AG10803 (cell line): ENCODE measurements at places on chromosomes 16 and 17.

DNA sequence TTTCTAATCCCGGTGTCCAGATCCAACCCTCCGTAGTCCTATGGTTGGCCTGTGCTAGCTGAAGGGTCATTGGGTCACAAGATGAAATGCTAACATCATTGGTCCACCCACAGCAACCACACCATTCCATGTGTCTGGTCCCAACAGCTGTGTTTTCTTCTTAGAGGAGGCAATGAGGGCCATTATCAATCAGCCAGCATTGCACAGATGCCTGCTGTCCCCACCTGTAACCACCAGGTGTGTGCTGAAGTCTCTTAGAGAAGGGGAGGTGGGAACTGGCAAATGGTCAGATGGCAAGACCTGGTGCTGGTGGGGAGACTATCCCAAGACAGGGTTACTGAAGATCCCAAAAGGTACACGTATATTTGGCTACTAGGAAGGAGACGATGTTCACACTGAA lies 37.4 kb downstream of the HIC1 start:
- DNase-seq, result no peak

DNA sequence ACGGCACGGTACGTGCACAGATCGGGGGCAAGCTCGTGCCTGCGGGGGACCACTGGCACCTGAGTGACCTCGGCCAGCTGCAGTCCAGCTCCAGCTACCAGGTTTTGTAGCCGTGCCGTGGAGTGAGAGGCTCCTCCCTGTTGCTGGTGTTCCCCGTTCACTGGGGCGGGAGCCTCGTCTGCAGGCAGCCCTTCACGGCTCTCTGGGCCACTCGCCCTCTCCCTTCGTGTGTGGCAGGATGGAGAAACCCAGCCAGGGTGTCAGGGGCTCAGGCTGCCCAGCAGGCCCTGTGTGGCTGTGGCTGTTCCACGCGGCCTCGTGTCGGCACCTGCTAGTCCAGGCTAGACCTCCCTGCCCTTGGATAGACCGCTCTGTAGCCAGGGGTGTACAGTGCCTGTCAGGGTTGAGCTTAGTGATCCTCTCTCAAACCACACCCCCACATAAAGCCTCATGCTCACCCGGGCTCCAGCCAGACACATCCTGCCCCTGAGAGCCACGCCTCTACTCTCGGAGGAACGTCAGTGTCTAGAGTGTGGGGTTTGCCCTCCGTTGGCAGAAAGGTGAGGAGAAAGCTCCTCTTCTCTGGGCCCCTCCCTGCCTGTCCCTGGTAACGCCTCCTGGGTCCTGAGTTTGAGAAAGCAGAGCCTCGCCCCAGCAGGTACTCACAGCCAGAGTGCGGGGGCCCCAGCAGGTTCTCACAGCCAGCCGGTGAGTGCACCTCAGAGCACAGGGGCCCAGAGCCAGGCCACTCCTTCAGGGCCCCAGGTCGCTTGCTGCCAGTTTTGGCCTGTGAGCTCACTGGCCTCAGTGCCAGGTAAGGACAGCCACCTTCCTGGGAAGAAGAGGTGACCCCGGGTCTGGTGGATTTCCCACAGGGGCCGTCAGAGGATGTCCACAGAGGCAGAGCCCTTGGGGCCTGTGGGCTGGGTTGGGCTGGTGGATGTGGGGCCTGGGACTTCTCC lies 27.7 kb downstream of the NME3 start:
- DNase-seq, result no peak

DNA sequence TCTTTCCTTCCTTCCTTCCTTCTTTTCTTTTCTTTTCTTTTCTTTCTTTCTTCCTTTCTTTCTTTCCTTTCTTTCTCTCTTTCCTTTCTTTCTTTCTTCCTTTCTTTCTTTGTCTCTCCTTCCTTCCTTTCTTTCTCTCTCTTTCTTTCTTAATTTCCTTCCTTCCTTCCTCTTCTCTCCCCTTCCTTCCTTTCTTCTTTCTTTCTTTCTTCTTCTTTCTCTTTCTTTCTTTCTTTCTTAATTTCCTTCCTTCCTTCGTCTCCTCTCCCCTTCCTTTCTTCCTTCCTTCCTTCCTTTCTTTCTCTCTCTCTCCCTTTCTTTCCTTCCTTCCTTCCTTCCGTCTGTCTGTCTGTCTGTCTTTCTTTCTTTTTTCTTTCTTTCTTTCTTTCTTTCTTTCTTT lies 1446.5 kb upstream of the GOT2 start:
- DNase-seq, result no peak

DNA sequence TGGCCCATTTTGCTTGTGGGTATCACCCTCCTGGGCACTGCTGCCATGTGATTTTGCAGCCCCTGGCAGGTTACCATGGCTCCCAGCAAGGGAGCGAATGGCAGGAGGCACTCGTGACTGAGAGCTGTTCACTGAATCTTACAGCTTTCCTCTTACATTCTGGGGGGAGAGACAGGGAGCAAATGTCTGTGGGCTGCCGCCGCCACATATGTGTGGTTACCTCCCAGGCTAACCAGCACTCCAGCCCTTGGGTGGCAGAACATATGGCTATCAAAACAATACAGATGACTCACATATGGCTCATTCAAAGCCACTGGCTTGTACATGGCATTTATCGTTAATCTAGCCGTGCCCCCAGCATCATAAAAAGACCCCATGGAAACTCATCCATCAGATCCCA lies 19.8 kb downstream of the GTF3C1 start:
- DNase-seq, result peak; percentile 68

- DNase-seq, result no peak
These were observed 1.2 kb downstream of the JUP start for GRCh38 chr17:41785091-41785858.

- DNase-seq, result no peak
These were observed 75.4 kb downstream of the LITAF start for GRCh38 chr16:11511328-11511727.

DNA sequence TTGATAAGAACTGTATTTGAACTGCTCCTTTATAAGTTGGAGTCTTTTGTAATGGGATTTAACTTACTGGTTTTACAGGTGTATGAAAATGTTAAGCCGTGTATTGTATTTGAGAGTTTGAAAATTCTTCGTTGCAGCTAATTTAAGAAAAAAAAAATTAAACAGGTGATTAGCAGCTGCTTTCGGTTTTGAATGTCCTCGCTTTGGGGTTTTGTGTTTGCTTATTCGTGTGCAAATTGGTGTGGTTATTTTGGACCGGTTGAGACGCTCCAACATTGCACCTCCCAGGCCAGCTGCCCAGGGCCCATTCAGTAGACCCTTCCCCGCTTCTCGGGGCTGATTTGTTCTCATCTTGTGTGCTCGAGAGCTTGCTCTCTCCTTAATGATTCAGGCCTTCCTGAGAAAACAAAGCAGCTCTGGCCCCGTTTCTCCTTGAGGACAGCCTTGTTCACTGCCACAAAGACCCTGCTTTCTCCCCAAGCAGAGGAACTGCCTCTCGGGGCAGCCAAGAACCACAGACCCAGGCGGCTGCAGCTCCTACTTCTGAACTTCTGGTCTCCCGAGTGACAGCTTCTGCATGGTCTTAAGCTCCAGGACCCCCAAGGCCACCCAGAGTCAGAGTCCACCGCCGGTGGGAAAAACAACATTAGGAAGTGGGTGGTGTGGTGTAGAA lies 100.5 kb downstream of the MSI2 start:
- no peak for DNase-seq

DNA sequence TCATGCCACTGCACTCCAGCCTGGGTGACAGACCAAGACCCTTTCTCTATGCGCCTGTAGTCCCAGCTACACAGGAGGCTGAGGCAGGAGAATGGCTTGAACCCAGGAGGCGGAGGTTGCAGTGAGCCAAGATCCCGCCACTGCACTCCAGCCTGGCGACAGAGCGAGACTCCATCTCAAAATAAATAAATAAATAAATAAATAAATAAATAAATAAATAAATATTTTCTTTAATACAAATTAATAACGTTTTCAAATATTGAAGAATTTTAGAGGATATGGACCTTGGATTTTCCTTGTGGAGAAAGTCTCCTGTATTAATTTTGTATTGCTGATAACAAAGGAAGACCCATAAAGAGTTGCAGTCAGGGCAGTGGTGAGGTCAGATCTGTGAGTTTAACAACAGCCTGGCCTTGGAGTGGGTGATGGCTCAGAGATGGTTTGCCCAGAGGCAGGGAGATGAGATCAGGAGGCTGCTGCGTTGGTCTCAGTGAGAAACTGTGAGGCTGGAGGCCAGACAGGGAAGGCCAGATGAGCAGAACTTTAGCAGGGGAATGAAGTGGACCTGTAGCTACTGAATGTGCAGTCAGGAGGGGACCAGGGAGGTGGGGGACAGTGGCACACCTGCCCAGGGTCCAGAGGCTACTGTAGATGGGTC lies 4.4 kb upstream of the ASGR1 start:
- DNase-seq, result no peak

DNA sequence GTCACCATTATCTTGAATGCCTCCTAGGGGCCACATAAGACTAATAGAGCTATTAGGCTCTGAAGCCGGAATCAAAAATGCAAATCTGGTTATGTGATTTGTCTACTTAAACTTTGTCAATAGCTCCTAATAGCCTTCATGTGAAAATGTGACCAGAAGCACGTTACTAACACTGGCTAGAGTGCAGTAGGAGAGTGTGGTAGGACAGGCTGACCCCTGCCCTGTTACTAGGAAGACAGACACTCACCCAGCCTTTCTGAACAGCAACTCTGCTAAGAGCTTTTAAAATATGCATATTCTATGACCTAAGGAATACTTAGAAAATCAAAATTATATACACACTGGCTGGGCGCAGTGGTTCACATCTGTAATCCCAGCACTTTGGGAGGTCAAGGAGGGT lies 26.3 kb downstream of the CENPV start:
- DNase-seq, result no peak

- DNase-seq, result no peak
These were observed 57.2 kb upstream of the ALOX12 start for GRCh38 chr17:6938637-6939036.

- DNase-seq, result peak; percentile 24
These were observed 23.4 kb downstream of the LPCAT2 start for GRCh38 chr16:55532227-55532626.

GRCh38 chr17:37286430-37286829 lies 89.4 kb upstream of the C17orf78 start:
- no peak for DNase-seq

DNA sequence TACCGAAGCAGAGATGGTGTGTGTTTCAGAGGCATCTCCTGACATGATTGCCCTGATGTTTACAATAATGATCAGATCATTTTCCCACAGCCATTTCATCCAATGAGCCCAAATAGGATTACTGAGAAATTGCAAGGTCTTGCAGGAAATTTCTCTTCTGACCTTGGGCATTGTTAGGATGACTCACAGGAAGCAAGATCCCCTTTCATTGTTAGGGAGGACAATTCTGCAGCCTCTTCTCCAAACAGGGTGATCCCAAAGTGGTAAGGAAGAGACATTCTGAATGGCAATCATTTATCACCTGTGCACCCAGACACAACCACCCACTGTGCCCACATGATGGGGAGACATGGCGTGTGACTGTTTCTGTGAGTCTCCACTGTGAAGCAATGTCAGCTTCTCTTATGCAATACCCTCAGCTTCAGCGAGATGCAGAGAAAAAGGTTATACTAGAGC lies 306.7 kb upstream of the XYLT1 start:
- peak; percentile 75 for DNase-seq

DNA sequence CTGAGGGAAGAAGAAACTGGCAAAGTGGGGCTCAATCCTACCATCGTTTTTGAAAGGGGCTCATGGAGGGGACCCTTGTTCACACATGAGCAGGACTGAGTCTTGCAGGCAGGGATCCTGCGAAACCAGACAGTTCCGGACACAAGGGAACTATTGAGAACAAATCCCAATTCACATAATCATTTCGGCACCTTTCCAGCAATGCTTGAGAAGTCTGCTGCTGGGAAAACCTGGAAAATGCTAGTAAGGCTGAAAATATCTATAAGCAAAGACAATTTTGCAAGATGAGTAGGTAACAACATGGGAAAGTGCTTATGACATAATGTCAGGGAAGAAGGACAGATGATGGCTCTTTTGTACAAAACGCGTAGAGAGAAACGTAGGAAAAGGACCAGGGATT lies 52.1 kb upstream of the BPTF start:
- DNase-seq, result no peak

- no peak for DNase-seq
These were observed 56.7 kb downstream of the GRB7 start for GRCh38 chr17:39794249-39794970.

- DNase-seq, result no peak
These were observed 15.7 kb downstream of the HYDIN start for GRCh38 chr16:71214746-71215381.

DNA sequence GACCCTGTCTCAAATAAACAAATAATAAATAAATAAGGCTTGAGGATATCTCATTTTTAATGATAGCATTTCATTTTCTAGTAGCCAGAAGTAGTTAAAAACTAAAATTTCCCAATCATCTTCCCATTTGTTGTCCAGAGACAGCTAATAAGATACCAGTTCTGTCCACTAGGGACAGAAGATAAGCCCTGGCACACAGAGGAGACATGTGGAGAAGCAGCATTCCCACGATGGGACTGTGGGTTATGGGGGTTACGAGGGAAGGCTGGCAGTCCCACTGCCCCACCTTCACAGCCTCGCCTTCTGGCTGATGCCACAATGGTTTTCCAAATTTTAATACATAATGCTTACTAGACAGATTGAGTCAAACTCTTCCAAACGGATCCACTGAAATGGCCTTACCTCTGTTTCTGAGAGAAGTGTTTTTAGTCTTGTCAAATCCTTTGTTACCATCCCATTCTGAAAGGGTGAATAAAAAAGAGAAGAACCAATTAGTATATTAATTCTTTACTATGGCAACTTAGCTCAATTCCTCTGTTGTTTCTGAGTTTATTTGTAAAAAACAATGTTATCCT lies 44.2 kb downstream of the HELZ start:
- DNase-seq, result no peak

DNA sequence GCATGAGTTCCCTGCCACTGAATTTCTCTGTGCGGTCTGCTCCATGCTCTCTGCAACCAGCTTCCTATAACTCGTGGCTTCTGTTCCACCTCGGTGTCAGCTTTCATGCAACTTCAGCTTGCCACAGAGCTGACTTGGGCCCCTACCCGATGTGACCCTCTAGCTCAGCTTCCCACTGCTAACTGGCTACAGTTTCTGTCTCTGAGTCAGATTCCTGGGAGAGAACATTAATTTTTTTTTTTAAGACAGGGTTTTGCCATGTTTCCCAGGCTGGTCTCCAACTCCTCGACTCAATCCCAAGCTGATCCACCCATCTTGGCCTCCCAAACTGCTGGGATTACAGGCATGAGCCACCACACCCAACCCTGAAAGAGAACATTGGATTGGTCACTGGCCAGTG lies 35.5 kb upstream of the PSMD7 start:
- DNase-seq, result no peak

GRCh38 chr16:74563828-74564263 lies 43.1 kb downstream of the GLG1 start:
- peak; percentile 27 for DNase-seq

- no peak for DNase-seq
These were observed 41.9 kb upstream of the RHBDL3 start for GRCh38 chr17:32223703-32224102.
